Stimulated activated CD4-positive, alpha-beta T cell treated with anti-CD3 and anti-CD28 coated beads, Interleukin-15, amount 100 ng/mL, for 1 hour (primary cell): ENCODE measurements at places on chromosomes 4 and X.

DNA sequence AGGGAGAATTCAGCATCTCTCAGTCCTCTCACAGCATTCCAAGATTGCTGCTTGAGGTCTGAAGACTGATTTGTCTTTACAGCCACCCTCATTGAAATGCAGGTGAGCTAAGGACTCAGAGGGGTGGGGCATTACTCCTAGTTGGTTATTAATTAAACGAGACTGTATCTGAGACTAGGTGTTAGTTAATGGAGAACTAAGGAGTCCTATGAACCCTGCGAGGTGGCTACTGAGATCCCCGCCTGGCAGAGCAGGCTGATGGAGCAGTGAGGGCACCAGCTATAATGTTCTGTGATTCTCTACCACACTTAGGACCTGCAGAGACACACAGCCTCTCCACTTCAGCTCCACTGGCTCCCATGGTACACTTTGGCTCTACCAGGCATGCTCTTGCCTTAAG is 215.3 kb downstream of the MID1IP1 start:
- DNase-seq: no peak

- DNase-seq: no peak
Observed at GRCh38 chrX:115679460-115679859, 118.5 kb downstream of the PLS3 start.

GRCh38 chr4:118845552-118846050 is 9.7 kb upstream of the SEC24D start:
- no peak for DNase-seq

DNA sequence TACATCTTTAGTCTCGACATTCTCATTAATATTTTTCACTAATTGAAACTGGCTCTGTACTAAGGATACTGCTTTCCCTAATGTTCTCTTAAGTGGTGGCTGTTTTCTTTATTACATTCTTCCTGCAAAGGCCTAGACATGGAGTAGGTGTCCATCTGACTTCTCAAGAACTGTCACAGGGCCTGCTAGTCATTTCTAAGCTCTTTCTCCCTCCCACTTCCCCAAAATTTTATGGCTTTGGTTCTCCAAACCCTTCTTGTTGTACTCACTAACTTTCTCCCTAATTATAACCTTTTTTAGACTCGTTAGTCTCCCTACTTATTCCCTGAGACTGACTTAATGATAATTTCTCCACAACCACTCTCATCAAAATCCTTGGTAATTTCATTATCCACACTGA is 133.3 kb downstream of the SPOCK3 start:
- no peak for DNase-seq

GRCh38 chr4:41799126-41799525 is 50.6 kb upstream of the PHOX2B start:
- DNase-seq: no peak

GRCh38 chr4:86974551-86974994 is 39.8 kb downstream of the AFF1 start:
- no peak for DNase-seq

DNA sequence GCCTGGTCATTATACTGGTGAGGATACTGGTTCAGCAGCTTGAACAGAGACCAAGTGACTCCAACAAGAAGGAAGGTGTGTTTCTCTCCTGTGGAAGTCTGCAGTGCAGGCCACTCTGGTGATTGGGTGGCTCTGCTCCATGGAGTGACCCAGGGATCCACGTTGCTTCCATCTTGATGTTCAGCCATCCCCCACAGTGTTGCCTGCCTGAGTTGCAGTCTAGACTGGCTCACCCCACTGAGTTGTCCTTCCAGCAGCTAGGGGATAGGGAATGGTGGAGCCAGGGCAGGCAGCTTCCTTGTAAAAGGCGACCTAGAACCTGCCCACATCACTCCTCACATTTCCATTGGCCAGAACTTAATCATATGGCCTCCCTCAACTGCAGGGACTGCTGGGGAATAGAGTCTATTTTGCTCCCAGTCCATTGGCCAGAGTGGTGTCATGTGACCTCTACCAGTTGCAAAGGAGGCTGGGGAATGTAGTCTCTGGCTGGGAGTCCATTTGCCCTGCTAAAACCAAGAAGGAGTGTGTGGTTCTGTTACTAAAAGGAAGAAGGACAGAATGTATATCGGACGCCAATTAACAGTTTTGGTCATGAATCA is 8.0 kb downstream of the MAN2B2 start:
- DNase-seq: no peak
